Activated naive CD4-positive, alpha-beta T cell treated with Interleukin-2 at 50 U/mL for 16 hours (primary cell): ENCODE measurements at places on chromosomes 11 and 22.

DNA sequence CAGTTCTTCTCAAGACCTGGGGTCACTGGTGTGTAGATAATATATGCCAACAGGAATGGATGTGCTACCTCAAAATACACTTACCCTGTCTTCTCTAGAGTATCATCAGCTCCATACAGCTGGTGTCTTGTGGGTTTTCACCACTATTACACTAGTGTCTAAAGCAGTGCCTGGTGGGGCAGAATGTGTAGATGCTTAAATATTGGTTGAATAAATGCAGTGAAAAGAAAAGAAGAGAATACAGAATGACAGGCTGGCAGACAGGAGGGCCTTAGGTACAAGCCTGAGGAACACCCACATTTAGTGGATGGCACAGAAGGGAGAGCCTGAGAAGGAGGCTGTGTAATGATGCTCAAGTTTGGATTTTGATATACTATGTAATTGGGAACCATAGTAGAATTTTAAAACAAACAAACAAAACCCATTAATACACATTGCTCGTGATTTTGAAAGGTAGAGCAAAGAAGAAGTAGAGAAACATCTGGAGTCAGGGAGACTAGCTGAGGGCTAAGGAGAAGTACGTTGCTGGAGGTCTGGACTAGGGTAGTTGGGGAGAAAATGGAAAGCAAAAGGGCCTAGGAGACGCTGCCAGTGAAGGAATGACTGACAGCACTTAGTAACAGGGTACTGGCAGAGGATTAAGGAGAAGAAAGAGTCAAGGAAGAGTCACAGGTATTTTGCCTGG lies 20.5 kb upstream of the RAG2 start:
- no peak for DNase-seq

- no peak for DNase-seq
Measured at GRCh38 chr11:14124350-14124749, 161.8 kb downstream of the SPON1 start.

- DNase-seq = peak; percentile 56
Measured at GRCh38 chr22:16917144-16918003, 90.6 kb downstream of the GAB4 start.

- DNase-seq = no peak
Measured at GRCh38 chr11:86737737-86738136, 62.6 kb upstream of the PRSS23 start.

DNA sequence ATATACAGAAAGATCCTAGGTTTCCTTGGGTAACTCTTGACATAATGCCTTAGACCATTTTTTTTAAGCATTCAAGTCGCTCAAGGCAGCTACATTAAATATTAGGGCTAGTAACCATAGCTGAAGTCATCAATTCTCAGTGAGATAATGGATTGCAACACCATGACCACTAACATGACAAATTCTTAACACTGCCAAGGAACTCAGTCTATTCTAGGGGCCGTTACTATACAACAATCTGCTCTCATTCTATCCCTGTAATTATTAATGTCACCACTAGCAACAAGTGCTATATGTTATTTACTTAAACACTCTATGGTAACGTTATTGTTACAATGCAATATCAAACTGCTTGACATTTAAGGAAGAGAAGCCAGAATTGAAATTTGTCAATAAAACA lies 3.2 kb upstream of the STK33 start:
- no peak for DNase-seq

DNA sequence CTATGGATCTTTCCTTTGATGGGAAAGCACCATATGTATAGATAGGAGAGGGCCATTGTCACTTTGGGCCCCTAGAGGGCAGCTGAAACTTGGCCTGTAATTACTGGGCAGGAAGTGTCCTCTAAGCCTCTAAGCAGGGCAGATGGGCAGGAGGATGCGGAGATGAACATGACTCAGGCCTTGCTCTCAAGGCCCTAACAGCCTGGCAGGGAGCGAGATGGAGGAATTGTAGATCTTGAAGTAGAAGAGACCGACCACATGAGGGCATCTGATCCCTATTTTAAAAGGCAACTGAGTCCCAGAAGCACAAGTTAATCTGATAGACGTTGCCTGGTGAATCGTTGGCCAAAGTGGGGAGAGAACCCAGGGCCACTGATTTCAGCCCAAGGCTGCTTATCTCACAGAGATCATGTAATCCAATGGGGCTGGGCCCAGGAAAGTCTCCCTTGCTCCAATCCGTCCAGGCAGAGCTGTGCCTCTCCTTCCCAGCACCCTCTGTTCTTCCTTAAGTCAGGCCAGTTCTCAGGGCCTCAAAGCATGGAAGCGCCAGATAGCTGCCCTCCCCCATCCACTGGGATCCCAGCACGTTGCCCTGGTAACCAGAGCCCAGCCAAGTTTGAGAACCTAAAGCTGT lies 2.5 kb upstream of the SEPTIN3 start:
- DNase-seq = peak; percentile 28

- DNase-seq = no peak
Measured at GRCh38 chr11:66685276-66686099, 7.8 kb upstream of the RBM4B start.

DNA sequence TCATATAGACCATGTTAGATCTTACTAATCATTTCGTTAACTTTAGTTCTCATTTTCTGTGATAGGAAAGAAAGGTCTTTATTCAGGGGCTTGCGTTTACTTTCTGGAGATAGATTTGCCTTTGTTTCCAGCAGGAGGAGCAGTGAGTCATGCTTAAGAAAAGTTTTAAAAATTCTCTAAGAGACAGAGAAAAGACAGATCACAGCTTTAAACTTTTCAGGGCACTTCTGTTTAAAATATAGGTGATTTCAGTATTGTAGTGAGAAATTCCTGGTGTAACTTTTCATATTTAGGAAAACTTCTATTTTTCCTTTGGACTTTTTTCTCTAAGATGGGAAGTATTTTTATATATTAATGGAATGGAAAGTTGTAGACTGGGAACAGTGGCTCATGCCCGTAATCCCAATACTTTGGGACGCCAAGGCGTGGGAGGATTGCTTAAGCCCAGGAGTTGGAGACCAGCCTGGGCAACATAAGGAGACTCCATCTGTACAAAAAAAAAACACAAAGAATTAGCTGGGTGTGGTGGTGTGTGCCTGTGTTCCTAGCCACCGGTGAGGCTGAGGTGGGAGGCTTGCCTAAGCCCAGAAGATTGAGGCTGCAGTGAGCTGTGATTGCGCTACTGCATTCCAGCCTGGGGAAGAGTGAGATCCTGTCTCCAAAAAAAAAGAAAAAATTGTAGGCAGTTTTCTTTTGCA lies 60.3 kb downstream of the ATXN10 start:
- no peak for DNase-seq

- DNase-seq = peak; percentile 60
Measured at GRCh38 chr11:44775366-44775984, 48.7 kb downstream of the TSPAN18 start.

DNA sequence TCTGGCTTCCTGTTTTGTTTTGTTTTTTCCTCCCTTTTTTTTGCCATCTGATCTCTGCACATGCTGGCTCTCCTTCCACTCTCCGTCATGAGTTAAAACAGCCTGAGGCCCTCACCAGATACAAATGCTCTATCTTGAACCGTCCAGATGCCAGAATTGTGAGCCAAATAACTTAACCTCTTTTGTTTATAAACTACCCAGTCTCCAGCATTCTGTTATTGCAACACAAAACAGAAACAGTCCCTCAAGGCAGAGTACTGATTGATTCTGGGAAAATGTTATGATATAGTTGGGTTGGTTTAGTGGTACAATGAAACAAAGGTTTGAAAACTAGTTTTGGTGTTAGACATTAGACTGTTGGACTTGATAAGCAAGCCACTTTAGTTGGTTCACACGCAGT lies 1390.0 kb upstream of the RAG2 start:
- no peak for DNase-seq

DNA sequence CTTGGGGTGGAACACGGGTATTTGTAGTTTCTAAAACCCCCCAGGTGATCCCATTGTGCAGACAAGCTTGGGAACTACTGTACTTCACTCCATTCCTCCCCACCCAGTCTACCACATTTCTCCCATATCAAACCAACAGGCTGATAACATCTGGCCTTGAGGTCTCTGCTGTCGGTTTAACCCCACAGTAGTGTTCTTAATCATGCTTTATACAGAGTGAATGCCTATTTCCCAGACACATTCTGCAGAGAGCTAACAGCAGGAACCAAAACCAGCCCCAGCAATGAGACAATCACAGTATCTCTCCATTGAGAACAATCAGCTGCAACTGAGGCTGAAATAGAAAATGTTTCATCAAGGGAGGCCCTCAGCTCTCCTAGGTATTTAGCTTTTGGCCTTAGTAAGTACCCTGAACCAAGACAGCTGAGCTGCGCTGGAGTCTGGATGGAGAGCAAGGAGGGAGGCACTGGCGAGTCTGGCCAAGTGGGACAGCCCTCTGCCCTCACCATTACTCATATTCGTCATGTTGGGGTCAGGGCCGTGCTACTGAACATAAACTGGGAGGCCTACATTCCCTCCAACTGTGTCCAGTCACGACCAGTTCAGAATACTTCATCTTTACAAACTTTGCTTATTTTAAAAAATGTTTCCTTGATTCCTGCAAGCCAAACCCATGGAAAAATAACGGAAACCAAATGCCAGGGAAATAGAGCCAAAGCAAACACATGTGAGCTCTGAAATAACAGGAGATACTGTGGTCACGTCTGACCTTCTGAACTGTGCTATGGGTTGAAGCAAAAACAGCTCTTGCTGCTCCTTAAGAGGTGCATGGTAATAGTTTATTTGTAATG lies 81.0 kb downstream of the CCDC34 start:
- DNase-seq = no peak

GRCh38 chr22:17672417-17672991 lies 33.9 kb downstream of the BCL2L13 start:
- DNase-seq = peak; percentile 12

DNA sequence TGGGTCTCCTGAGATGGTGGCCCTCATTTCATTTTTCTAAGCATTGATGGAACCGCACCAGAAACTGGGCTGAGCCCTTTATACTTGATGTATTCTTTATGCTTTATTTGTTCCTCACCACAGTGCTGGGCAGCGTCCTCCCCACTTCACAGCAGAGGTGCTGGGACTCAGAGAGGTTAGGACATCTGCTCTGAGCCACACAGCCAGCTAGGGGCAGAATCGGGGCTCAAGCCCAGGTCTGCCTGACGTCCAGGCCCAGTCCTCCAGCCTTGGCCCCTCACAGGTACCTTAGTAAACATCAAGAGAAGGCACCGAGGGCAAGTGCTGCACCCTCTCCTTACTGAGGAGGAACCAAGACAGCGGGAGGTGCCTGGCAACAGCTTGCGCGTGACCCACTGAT lies 20.2 kb upstream of the SHISAL1 start:
- DNase-seq = no peak

GRCh38 chr22:21014726-21015465 lies at the start of gene P2RX6:
Gene P2RX6, plus strand, starts transcription at chr22:21015165. Its CDS starts 10 bp downstream, at chr22:21015175.
- DNase-seq = no peak

DNA sequence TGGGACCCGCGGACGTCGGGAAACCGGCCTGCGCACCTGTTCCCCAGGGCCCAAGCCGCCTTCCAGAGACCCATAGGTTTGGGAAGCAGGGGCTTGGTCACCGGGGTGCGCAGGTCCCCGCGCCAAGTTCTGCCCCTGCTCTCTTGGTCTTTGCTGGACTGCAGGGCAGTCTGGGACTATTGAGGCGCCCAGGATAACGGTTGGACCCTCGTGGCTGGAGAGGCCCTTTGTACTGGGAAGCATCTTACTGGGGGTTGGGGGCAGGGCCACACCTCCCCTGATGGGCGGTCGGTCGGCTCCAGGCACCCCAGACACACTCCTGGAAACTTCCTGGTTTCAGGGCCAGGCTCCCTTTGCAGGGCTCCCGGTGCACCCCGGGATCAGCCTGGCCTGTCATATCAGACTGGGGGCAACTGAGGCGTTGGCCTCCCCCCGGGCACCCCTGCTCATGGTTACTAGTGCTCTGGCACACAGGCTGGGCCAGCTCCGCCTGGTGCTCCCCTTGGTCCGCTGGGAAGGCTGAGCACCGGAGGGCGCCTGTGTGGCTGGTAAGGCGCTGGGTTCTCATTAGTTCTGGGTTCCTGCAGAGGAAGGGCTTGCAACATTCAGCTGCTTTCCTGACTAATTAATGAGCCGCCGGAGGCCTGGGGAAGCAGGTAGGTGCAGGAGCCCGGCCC lies 1250.5 kb downstream of the BRD1 start:
- DNase-seq = no peak

GRCh38 chr11:111472228-111472627 lies 40.0 kb downstream of the BTG4 start:
- no peak for DNase-seq

DNA sequence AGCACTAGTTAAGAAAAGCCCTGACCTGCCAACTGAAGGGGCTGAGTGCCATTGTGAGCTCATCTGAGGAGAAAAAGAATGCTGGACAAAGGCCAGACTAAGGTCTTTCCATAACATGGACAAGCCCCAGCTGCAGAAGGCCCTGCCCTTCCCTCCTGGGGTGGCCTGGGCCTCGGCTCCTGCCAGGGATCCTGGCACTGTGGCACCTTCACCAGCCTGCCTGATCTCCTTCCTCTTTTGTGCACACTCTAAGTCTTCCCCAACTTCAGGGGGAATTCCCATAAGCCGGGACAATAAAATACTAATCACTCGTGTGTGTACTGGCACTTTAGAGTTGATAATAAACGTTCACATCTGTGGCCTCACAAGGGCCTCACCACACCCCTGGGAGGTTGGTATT lies 9.9 kb downstream of the TMPRSS13 start:
- DNase-seq = no peak

DNA sequence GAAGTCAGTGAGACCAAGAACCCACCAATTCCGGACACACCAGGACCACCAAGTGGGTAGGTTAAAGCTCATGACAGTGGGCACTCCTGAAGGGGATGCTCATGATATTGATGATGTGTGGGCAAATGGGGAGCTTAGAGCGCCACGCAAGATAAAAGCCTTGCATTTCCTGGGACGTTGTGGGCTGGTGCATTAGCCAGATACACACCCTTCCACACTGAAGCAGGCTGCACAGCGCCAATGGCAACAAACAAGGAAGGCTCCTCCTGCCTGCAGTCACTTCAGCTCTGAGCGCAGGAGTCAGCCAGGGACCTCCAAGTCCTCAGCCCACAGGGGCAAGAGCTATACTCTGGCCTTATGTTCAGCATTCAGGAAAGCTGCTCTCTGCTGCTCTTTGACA lies 20.6 kb downstream of the TMEM218 start:
- no peak for DNase-seq

GRCh38 chr11:78539506-78539905 lies 35.2 kb downstream of the NARS2 start:
- no peak for DNase-seq

GRCh38 chr11:63290285-63290684 lies 46.9 kb upstream of the SLC22A25 start:
- DNase-seq = no peak

GRCh38 chr11:98736833-98737232 lies 283.9 kb upstream of the CNTN5 start:
- no peak for DNase-seq

- DNase-seq = no peak
Measured at GRCh38 chr22:37284126-37284804, 2.0 kb downstream of the CYTH4 start.

- DNase-seq = peak; percentile 53
Measured at GRCh38 chr11:125514336-125515101, 18.5 kb upstream of the FEZ1 start.

DNA sequence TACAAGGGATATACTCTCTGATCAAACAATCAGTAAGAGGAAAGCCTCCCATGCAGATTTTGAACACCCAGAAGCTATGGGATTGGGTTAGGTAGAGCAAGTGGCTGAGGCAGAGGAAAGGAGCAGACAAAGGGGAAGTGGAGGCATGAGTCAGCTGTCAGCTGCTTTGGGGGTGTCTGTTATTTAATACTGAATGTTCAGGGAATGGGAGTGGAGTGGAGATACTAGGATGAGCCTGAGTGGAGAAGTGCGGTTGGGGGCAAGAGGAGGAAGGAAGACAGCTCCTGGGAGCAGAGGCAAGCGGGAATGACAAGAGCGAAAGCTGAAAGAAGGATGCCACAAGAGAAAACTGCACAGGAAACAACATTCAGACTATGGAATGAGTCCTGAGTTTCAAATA lies 22.7 kb upstream of the TMPRSS5 start:
- DNase-seq = no peak
